ENCODE measurements at places on chromosomes 12 and 14.

- no peak for DNase-seq
Observed at GRCh38 chr12:24473097-24473496, 475.8 kb downstream of the BCAT1 start.

DNA sequence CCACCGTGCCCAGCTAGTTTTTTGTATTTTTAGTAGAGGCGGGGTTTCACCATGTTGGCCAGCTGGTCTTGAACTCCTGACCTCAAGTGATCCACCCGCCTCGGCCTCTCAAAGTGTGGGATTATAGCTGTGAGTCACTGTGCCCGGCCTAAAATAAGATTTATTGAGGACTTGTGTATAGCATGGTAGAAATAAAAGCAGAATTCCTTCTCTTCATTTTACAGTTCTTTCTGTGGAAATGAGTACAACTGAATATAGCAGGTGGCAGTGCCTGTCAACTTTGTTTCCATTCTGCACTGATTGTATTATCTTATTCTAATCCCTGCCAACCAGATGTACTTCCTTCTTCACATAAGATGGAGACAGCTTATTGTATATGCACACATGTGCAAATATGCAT, 41.0 kb downstream of the DIP2B start:
- DNase-seq = no peak

DNA sequence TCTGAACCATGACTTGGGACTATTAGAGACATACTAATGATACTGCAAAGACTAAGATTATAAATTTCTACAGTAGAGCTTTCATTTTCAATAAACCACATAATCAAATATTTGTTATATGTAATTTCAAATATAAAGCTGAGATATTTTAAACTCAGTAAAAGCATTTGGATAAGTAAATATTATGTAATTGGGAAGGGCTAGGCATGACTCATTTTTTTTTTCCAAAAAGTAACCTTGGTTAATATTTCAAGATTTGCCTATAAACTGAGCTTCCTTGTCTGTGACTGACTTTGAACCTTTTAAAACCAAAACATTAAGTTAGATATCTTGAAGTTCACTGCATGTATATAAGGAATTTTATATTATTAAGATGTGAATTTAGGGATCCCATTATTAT, 332.5 kb downstream of the CEP128 start:
- DNase-seq = no peak

GRCh38 chr14:90785471-90785870, 30.8 kb downstream of the TTC7B start:
- DNase-seq = no peak

GRCh38 chr12:83320350-83320749, 633.6 kb downstream of the TMTC2 start:
- DNase-seq = no peak

DNA sequence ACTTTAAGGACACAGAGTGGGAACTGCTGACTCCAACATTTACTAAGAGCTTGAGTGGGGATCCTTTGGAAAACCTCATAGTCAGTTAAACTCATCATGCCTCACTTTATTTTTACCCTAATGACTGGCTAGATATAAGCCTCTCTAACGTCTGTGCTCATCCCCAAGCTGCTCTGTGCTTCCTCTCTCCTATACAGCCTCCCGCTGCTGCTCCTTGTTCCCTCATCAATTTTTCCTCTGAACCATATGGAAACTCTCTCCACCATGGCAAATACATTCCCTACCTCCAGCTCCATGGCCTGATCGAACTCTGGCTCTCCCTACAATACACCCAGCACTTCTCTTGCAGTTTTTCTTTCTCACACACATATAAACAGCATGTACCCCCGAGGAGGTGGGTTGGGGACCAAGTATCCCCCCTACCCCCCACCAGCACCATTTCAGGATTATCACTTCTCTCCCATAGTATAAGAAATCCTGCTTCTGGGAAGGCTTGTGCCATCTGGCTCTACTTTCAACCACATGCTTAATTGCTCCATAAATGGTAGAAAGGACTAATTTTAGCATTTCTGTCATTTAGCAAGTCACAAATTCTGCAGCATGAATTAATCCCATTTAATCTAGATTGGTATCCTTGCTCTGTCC, 39.2 kb upstream of the DYRK2 start:
- no peak for DNase-seq

DNA sequence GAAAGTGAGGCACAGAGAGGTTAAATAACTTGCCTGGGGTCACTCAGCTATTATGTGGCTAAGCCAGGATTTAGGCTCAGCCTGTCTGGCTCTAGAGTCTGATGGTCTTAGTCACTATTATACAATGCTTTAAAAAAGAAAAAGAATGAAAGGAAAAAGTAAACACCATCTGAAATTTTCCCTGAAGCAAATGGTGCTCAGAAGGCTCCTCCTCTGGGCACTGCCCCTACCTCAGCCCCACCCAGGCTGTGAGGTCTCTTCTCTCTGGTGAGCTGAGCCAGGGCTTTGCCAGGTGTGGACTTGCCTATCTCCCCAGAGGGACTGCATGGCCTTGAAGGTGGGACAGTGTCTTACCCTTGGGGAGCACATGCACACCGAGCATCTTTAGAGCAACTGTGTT, 117.5 kb upstream of the DYRK2 start:
- DNase-seq = no peak

DNA sequence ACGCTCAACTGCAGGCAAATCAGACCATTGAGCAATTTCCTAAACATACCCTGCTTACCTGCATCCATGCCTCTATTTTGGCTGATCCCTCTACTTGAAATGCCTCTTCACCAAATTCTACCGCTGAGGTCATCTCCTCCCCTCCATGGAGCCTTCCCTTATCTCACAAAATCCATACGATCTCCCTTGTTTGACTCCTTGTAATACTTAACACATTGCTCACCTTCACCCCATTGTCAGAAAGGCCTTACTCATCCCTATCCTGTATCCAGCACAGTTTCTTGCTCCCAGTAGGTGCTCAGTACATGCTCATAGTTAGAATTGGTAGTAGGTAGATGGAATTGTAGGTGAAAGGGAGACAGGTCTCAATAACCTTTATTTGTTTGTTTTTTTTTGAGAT, 5.4 kb downstream of the DDN start:
- no peak for DNase-seq

- DNase-seq = no peak
Observed at GRCh38 chr14:63766611-63767010, 38.7 kb upstream of the SGPP1 start.

- DNase-seq = no peak
Observed at GRCh38 chr14:77372304-77372841, 4.5 kb downstream of the TMED8 start.

GRCh38 chr12:53973236-53974042, 513 bp downstream of the HOXC11 start:
- no peak for DNase-seq

DNA sequence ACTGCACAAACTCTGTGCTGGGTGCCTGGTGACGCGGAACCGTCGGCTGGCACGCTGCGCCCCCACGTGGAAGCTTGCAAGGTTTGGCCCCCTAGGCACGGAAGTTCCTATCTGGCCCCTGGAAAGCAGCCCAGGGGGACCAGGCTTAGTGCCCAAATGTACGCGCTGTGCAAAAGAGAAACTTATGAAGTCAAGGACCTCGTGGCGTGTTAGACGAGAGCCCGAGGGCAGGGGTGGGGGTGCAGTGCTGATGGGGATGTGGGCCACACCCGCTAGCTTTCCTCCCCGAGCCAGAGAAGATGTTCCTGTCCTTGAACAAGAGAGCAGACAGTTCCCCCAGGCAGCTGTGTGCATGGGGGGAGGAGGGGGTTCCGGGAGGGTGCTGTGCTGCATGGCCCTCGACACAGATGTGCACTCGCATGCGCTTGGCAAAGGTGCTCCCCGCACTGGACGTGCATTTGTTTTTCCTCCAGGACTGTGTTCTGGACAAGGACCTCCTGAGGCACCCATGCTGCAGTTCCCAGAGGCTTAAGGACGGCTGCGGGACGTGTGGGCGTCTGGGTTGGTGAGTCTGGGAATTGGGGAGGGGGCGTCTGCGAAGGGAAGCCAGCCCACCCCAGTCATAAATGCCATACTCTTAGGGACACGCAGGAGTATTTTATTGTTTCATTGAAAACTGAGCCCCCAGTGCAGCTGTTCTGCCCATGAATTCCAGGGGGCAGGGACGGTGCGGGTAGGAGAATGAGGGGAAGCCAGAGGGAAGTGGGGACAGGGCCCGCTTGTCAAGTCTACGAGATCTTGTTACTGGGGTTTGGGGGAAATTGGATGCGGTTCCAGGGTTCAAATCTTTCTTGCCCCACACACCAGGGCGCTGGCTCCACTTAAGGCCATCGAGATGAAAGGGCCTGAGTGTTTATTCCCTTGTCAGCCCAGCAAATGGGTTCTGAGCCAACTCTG, 80.0 kb downstream of the NTF3 start:
- DNase-seq = no peak

DNA sequence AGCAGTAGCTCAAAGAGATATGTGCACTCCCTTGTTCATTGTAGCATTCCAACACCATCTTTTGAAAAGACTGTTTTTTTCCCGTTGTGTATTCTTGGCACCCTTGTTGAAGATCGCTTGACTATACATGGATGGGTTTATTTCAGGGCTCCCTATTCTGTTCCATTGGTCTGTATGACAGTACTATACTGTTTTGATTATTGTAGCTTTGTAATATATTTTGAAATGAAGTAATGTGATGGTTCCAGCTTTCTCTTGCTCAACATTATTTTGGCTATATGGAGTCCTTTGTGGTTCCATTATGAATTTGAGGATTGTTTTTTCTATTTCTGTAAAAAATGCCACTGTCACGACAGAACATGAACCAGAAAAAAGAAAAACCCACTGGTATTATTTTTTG, 25.7 kb downstream of the BRMS1L start:
- no peak for DNase-seq

GRCh38 chr12:44174053-44174452, 338.2 kb downstream of the TMEM117 start:
- DNase-seq = no peak

DNA sequence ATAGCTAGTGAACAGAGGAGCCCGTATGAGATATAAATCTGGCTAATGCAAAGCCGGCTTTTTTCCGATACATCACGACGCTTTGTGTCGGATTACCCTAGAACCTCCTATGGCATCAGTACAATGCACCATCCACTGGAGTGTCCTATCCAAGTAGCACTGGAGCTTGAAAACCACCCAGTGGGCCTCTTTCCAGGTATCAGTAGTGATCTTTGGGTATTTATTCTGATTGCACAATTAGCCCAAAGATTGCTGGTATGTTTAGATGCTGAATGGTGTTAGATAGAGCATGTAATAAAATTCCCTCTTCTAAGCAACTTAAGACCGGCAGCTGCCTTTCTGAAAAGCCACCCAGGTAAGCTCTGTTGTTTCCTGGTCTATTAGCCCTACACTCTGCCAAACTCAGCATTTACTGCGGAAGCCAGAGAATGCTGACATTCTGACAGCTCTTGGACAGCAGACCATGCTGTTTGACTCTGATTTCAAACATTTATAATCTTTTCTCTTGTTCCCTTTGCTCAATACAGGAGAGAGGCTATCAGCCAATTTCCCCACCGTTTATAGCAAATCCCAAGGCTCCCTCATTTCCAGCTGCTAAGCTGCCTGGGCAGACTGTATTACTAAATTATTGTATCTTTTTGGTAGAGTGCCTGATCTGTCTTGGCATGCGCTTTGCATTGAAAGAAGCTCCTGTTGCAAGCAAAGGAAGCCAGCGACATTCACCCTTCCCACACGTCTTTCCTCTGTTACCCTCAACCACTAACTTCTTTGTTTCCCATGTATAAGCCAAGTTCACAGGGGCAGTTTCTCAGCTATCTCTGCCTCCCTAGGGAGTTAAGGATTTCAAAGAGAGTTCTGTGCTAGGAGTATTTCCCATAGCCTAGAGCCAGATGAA, 388.3 kb upstream of the GARIN6 start:
- no peak for DNase-seq

DNA sequence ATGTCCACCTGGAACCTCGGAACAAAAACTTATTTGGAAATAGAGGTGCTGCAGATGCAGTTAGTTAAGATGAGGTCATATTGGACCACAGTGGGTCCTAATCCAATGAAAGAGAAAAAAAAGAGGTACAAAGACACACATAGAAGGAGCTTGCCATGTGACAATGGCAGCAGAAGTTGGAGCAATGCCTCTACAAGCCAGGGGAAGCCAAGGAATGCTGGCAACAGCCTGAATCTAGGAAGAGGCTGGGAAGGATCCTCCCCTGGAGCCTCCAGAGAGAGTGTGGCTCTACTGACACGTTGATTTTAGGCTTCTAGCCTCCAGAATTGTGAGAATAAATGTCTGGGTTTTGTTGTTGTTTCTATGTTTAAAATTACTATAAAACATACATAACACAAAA, 521.8 kb upstream of the CCDC196 start:
- no peak for DNase-seq

GRCh38 chr12:68912916-68913315, 20.1 kb downstream of the CPM start:
- DNase-seq = no peak

DNA sequence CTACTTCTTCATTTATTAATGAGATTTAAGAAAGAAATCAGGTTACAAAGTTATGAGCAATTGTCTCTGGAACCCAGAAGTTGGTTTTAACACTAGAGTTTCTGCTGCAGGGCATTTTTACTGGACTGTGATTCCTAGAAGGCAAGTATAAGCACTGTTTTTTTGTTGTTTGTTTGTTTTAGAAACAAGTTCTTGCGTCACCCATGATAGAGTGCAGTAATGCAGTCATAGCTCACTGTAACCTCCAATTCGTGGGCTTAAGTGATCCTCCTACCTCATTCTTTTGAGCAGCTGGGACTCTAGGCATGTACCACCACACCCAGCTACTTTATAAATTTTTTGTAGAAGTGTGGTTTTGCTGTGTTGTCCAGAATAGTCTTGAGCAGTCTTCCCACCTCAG, 25.6 kb downstream of the RAP1B start:
- DNase-seq = no peak

DNA sequence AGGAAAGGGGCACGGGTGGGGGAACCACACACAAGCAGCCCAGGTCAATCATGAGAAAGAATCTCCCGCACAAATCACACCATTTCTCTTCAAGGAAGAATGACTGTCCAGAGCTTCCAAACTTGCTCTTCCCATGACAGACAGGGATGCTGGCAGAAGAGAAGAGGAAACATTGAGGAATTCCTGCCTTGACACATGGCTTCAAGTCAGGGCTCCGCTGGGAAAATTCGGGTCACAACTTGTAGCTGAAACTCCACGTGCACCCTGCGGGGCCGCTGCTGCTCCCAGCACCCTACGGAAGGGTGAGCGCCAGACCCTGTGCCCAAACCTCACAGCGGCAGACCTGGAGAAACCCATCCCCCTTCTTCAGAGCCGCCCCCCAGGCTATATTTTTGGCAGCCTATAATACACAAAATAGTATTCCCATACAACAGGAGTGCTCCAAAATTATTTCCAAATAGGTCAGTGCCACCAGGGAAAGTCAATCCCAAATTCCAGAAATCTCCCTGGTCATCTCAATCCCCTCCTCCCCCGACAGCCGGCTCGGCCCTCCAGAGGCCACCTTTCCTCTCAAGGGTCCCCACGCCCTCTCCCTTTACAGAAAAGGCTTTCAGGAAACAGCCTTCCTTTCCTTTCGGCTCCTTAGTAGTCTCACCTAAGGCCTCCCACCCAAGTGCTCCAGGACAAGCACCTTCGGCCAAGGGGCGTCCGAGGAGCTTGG, 1.3 kb downstream of the TMEM132D start:
- no peak for DNase-seq
